ENCODE measurements at places on chromosomes 7 and 10.

DNA sequence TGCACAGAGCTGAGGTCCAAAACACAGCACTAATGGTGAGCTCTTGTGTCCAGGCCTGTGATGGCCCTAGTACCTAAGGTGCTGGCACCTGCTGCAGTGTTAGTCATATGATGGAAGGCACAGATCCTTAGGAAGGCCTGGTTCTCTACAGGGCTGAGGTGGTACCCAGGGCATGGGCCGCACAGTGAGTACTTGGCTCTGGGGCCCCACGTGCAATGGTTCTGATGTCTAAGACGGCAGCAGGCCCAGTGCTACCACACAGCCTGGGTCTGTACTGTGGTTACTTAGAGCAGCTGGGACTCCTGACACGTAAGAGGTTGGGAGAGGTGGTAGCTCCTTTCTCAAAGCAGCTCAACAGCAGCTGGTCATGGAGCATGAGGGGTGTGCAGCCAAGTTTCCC, 70.6 kb upstream of the MAGI2 start:
- DNase-seq, result no peak

DNA sequence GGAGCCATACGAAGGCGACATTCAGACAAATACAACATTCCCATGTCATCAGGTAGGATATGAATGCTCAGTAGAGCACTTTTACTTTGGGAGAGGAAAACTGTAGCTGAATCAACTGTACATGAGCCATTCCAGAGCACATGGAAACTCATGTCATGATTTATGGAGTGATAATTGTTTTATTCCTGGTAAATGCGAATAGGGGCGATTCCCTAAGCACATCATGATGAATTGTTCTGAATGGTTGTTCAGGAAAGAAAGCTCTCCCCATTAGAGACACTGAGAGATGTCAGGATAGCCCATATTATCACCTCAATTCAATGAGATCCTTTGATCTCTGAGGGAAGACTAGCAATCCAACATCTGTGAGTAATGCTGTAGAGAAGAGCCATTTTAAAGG, 243.6 kb downstream of the FOXP2 start:
- no peak for DNase-seq

GRCh38 chr7:159070431-159071148, 74.1 kb downstream of the VIPR2 start:
- DNase-seq, result no peak

DNA sequence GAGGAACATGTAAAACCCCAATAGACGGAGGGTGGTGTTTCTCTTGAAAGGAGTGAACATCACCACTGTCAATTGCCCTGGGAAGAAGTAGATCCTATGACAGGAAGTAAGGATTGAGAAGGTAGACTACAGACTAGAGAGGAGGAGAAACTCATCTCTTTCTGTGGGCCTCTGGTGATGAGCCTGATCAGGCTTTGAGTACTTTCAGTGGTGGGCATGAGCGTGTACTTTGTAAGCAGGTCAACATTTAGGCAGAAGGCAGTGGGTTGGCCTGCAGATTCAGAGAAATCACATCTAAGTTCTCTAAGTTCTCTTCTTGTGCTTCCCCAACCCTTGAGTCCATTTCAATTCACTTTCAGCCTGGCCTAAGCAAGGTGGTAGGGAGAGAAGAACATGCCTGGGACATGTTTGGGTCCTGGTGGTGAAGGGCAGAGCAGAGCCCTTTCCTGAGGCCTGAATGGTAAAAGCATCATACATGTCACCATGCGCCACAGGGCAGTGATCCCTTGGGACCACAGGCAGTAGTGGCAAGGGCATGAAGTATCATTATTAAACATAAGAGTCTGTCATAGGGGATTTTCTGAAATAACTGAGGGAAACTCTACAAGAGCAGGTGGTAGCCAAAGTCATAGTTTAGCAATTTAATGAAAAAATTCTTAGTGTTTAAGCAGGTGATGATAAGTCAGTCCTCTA, 56.4 kb upstream of the ANKRD1 start:
- DNase-seq, result no peak

GRCh38 chr10:93190372-93190771, 116.7 kb downstream of the CYP26A1 start:
- DNase-seq, result no peak

DNA sequence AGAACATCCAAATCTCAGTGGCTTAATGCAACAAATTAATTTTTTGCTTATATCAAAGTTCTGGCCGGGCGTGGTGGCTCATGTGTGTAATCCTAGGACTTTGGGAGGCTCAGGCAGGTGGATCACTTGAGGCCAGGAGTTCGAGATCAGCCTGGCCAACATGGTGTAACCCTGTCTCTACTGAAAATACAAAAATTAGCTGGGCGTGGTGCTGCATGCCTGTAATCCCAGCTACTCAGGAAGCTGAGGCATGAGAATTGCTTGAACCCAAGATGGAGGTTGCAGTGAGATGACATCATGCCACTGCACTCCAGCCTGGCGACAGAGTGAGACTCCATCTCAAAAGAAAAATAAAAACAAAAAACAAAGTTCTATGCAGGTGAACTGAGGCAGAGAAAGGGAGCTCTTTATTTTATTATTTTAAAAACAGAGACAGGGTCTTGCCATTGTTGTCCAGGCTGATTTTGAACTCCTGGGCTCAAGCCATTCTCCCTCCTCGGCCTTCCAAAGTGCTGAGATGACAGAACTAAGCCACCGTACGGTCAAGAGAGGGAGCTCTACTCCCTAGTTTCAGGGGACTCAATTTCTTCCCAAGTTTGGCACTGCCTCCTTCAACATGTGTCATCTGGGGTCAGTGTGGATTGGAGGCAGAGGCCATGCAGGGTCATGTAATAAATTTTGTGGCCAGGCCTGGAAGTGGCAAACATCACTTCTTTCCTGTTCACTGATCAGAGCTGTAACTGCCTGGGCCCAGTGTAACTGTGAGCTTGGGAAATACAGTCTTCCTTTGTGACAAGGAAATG, 2.4 kb downstream of the ADCK2 start:
- DNase-seq, result no peak

DNA sequence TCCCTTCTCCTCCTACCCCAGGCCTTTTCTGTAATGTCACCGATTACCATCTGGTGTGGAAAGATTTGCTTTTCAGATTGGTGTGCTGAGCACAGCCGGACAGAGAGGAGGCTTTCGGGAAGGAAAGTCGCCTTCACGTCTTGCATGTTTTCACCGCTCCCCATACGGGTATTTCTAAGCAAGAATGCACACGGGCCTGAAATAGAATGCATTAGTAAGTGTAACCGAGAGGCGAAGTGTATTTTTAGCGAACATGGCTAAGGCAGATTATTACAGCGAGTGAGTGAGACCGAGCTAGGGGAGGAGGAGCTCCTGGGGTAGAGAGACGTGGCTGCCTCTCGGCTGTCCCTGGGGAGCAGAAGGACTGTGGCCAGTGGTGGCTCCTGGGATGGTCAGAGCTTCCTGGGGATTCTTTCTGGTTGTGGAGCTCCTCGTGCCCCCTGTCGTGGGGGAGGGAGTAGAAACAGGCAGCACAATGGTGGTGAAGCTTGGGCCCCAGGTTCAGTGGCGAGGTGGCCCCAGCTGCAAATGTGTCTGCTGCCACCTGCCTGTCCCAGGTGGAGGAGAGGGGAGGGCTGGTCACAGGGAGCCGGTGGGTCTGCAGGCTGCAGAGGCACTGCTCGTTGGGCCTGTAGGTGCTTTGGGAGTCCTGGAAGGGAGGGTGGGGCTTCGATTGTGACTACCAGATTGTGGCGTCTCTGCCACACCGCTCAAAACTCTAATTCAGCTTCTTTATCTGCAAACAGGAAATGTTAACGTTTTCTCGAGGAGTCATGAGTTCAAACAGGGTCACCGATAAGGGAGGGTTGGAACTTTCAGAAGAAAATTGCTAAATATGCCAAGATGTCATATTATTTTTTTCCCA, 135.8 kb downstream of the CAMK1D start:
- DNase-seq, result peak; percentile 11

- no peak for DNase-seq
Observed at GRCh38 chr7:112790586-112791003, 402 bp upstream of the TMEM168 start.

DNA sequence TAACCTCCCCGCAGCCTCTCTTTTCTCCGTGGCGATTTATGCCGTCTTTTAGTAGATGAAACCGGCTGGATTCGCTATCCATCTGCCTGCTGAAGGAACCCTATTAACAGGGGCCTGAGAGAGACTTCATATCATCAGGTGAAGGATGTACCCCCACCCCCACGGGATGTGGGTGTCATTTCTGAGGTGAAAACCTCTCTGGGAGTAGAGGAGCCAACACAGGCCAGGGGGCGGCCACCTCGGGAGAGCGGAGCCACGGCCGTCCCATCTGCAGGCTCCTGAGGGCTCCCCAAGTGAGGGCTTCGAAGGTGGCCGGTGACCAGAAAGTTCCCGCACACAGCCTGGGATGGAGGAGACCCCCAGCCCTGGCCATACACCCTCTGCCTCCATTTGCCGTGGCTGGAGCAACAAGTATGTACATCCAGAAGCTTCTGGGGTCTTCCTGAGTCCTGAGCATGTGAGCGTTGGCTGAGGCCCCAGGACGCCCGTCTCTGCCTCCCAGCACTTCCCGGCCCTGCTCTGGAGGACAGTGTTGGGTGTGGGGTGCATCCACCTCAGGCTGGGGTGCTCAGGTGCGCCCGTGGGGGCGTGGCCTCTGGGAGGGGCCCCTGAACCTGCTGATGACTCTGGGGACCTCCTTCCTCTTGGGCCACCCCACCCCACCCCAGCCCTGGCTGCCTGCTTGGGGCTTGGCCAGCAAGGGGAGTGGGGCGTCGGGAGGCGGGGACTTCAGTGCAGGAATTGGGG, 84.7 kb downstream of the NKX6-2 start:
- no peak for DNase-seq

DNA sequence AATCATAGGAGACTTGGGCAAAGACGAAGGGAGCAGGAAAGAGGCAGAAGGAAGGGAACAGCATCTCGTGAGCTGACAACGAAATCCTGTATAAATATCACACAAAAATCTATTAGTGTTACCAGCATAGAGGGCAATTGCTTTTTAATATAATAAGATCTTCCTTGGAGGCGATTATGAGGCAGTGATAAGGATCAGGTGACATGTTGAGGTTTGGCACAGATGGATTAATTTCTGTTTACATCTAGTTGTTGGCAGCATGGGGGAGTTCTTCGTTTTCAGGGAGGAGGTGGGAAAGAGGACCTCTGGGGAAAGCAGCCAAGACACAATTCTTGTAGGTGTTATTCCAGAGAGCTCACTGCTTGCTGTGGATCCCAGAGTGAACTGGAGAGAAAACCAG, 163.8 kb downstream of the PLXNA4 start:
- DNase-seq, result no peak

DNA sequence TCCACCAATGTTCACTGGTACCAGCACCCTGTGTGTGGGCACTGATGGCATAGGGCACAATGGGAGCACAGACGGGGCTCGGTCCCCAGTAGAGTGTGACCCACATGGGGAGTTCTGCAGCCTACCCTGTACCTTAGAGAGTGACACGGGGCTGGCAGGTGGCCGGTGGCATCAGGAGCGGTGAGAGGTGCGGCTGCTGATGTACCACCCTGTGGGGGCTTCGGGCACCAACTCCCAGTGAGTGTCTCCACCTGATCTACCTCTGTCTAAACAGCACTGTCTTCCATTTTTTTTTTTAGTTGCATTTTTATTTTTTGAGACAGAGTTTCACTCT, 4.1 kb downstream of the JAKMIP3 start:
- DNase-seq, result no peak

- no peak for DNase-seq
Observed at GRCh38 chr7:96219378-96220130, 102.3 kb downstream of the SLC25A13 start.

- no peak for DNase-seq
Observed at GRCh38 chr7:135728136-135728669, at the start of gene SLC13A4. SLC13A4 (minus strand) TSS chr7:135728186; CDS start chr7:135727496, 690 bp downstream.

- DNase-seq, result peak; percentile 71
Observed at GRCh38 chr10:69515699-69516259, 57.4 kb downstream of the NEUROG3 start.

- no peak for DNase-seq
Observed at GRCh38 chr10:107727767-107728317, 563.3 kb upstream of the SORCS1 start.

DNA sequence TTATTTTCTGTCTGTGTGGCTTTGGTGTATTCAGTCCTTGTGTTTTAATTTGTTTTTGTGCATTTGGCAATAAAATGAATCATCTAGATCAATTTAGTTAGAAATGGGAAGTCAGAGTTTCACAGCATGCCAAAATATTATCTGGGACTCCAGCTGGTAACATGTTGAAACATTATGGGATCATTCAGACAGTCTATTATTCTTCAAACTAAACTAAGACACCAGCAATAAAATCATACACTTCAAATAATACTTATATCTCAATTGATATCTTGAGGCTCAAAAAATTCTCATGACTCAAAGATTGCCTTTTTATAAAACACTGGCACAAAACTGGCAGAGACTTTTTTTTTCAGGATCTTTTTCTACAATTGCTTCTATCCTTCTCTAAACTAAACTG, 5.8 kb upstream of the RP9 start:
- no peak for DNase-seq

- no peak for DNase-seq
Observed at GRCh38 chr7:27642271-27642670, 20.4 kb downstream of the HIBADH start.

GRCh38 chr10:102066399-102067088, 1.4 kb downstream of the HPS6 start:
- DNase-seq, result no peak

- DNase-seq, result no peak
Observed at GRCh38 chr7:107505362-107505761, 35.5 kb downstream of the GPR22 start.

- DNase-seq, result no peak
Observed at GRCh38 chr10:34255035-34255434, 560.1 kb downstream of the PARD3 start.

GRCh38 chr10:94049911-94050310, 56.2 kb downstream of the PLCE1 start:
- DNase-seq, result no peak

DNA sequence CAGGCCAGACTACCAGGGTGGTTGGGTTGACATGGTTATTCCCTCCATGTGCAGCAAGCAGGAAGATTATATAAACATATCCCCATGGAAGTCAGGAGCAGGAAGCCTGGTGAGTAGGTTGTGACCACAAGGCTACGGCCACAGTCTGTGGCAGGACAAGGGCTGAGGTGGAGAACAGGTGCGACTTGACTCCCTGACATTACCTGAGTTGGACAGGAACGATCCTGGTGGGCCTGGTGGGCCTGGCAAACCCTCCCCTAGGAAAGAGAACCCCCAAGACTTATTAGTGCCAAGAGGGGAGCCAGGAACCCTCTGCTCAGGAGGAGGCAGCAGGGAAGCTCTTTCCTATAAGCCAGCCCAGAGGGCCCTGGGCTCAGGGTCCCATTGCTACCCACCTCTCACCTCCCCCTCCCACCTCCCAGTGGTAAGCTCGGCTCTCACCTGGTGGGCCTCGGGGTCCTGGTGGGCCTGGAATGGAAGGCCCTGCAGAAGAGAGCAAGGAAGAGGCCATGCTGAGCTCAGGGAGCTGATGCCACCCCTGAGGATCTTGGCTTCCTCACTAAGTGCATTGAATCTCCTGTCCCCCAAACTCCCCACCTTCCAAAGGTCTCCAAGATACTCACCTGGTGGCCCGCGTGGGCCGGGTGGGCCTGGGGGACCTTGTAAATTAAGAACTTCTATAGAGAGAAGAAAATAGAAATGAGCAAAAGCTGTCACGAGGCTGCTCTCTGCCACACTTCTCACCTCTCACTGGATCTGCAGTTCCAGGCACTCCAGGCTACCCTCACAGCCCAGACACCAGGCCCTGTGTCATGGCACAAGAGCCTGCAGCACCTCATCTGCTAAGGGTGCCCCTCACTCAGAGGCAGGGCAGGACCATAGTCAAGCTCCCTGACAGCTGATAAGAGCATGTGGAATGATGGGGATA, 44.6 kb downstream of the COL17A1 start:
- DNase-seq, result no peak

GRCh38 chr7:112334366-112334765, 115.9 kb upstream of the IFRD1 start:
- DNase-seq, result no peak

Measured in activated T-cell treated with anti-CD3 and anti-CD28 coated beads for 48 hours (primary cell).